ENCODE measurements at places on chromosomes 3 and 15.

DNA sequence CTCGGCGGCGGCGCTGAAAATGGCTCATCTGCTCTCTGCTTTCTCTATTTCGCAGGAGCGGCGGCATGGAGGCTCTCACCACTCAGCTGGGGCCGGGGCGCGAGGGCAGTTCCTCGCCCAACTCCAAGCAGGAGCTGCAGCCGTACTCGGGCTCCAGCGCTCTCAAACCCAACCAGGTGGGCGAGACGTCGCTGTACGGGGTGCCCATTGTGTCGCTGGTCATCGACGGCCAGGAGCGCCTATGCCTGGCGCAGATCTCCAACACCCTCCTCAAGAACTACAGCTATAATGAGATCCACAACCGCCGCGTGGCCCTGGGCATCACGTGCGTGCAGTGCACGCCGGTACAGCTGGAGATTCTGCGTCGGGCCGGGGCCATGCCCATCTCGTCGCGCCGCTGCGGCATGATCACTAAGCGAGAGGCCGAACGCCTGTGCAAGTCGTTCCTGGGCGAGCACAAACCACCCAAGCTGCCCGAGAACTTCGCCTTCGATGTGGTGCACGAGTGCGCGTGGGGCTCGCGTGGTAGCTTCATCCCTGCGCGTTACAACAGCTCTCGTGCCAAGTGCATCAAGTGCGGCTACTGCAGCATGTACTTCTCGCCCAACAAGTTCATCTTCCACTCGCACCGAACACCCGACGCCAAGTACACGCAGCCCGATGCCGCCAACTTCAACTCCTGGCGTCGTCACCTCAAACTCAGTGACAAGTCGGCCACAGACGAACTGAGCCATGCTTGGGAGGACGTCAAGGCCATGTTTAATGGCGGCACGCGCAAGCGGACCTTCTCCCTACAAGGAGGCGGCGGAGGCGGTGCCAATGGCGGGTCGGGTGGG is 790 bp downstream of the SKOR1 start:
- DNase-seq = no peak

DNA sequence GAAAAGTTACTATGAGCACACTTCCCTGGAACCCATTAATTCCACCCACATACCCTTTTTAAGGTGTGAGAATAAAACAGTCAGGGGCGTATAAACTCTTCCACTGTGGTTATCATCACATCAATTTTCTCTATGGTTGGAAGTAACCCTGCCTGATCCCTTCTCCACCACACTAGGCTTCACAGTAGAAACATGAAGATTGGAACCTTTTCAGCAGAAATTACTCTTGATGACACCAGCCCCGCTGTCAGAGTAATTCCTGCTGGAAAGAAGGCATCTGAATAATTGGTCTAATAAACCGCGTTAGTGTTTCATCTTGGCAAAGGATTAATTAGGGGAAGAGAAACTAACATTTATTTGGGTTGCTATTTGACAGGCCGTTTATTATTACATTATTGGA is 278.4 kb downstream of the MFSD1 start:
- DNase-seq = no peak

GRCh38 chr3:102177075-102177755 is 257.6 kb upstream of the ZPLD1 start:
- DNase-seq = no peak

GRCh38 chr3:52010431-52010830 is 14.7 kb upstream of the RPL29 start:
- DNase-seq = no peak

DNA sequence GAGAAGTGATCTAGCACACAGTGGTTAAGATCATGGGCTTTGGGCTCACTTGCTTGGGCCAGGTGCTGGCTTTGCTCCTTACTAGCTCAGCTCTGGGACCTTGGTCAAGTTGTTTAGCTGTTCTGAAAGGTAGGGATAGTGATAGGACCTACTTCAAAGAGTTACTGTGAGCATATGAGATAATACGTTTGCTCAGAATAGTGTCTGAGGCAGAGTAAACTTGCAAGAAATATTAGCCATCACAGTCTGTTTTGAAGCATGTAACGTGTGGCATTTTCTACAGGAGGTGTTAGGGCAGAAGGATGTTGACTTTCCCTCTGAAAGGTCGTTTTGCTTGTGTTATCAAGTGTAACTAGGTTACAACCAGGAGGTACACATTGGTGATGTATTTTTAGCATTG is 34.5 kb upstream of the NFKBIZ start:
- DNase-seq = no peak

- DNase-seq = no peak
Measured at GRCh38 chr15:61396235-61396919, 167.3 kb upstream of the RORA start.

DNA sequence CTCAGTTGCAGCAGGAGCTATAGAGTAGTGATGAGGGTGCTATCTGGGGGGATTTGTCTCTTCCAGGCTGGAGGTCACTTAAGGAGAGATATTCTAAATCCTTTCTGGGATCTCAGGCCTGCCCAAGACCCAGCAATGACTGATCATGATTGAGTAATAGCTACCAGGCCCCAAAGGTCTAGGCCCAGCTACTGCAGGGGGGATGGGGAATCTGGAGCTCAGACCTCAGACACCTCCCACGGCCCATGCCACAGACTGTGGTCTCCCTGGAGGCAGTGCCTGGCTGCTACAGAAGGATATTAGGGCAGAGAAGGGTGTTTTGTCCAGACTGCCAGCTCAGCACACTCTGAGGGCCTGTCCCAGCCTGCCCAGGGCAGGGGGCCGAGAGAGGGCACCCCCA is 6.9 kb downstream of the SLC38A3 start:
- DNase-seq = no peak

- DNase-seq = no peak
Measured at GRCh38 chr3:141465221-141465620, 21.6 kb upstream of the RASA2 start.

DNA sequence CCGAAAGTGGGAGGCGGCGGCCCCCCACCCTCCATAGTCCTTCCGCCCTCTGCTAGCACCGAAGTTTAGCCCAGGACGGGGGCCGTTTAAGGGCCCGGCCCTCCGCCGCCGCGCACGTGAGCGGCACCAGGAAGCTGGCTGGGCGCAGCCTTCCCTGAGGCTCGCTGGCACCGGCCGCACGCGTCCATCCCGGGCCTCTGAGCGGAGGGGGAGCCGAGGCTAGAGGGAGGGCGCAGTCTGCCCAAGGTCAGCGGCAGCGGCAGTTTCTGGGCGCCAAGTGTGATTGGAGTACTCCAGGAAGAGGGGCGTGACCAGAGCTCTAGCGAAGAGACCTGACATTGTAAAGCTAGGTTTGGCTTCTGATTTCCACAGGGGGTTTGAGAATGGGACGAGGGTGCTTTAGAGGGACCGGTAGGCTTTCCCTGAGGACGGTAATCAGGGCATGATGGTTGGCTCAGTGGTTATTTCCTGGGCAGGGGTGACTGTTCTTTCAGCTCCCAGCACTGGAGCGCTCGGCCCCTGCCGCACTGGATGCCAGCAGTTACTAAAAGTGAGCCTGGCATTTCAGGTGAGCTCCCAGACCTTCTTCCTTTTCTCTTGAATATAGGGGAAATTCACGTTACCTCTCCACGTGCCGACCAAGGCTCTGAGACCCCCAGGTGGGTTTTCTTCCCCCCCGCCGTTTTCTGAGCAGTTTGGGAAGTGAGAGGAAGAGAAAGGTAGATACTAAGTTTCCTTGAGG is 853 bp downstream of the TEX264 start:
- peak; percentile 51 for DNase-seq

DNA sequence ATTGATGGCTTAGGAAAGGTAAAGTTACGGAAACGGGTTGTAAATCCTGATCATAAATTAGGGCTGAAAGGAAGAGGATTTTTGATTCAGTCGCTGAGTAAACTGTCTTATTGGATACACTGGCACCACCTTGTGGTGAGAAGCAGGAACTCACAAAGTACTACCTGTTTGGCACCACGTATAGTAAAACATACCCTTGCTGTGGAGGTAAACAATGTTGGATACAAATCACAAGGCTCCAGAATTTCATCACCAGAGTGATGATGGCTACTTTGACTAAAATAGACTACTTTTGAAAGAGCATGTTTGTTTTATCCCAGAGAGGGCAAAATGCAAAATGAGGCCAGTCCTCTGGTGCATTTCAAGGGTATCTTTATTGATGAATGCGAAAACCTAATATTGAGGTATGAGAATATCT is 216.9 kb downstream of the IGSF11 start:
- DNase-seq = no peak

DNA sequence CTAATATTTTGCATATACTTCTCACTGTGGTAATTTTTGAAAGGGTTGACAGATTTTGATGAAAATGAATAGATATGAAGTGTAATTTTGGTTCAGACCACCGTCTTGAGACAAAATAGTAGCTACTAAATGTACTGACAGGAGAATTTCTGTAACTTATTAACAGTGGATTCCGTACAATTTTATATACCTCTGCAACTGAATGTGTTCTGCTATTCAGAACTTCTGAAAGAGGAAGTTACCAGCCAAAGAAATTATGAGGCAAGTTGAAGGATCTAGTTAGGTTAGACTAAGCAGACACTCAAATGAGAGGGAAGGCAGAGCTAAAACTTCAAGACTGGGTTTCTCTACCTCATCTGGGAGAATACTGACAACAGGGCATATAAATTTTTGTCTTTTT is 29.4 kb downstream of the GAP43 start:
- DNase-seq = no peak

DNA sequence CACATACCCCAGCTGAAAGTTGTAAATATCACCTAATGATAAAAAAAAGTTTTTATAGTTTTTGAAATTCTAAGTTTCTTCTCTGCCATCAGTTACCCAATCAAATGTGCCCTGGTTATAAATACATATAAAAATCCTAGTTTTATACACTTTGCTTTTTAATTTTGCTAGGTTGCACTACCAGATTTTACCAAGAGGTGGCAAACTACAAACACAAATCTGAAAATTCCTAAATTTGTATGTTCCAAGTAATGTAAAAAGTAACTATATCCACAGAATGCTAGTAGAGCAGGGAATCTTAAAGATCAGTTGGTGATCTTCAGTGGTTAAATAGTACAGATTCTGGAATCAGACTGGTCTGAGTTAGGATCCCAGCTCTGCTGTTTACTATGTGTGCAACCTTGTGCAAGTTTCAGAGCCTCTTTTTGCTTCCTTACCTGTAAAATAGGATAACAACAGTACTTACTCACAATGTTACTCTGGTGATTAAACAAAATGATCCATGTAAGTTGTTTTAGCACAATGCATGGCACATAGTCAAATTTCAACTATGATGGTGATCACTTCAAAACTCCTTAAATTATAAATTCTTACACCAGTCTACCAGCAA is 11.0 kb downstream of the TRPM7 start:
- peak; percentile 38 for DNase-seq

DNA sequence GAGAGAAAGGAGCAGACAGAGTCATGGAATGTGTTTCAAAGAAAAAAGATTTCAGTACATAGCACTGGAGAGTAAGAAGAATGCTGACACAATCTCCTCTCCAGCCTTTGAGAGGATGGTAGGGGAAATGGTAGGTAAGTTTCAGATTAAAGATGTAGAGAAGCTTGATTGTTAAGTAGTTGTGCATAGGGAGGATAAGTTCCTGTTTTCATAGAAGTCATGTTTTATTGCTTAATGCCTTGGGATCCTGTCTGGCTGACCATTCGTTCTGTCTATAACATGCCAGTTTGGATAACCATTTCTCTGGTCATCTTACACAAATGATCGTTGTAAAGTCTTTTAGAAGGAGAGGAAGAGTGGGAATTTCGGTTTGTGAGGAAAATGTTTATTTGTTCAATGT is 95.7 kb upstream of the IGSF10 start:
- no peak for DNase-seq

DNA sequence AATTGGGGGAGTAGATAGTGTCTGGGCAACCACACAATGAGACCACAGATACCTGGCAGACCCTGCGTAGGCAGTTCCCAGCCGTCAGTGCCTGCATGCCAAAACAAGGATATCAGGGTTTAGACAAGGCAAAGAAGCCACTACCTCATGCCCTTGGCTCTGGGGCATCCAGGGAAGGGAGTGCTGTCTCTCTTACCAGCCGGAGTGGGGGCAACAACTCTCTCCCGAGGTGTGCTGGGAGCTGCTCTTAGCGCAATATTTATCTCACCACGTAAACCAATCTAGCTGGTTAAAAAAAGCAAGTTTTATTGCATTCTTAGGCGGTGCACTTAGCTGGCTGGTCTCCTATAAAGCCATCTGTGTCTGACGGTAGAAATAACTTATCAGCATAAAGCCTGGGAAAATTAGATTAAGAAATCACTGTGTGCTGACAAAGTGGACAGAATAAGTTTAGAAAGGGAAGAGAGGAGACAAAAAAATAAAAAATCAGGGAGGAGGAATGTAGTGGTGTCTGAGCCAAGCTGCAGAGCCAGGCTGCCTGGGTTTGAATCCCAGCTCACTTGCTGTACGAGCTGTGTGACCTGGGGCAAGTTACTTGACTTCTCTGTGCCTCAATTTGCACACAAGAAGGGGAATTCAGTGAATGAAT is 273.2 kb downstream of the PDZRN3 start:
- no peak for DNase-seq

DNA sequence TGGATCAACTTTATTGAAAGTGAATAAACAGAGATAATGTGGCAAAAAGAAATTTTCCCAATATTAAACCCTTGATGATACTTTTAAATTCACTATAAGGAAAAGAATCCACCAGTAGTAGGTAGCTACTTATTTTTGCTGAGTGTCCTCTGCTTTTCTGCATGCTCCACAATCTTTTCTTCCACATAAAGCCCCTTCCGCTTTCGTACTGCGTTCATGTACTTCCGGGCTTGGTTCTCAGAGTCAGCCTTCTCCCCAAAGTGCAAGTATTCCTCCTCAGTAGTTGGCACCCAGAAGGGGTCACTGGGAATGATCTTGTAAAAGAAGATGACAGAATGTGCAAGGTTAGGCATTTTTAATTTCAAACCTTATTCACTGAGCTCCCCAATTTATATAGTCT is 84.4 kb upstream of the MEX3B start:
- DNase-seq = no peak

DNA sequence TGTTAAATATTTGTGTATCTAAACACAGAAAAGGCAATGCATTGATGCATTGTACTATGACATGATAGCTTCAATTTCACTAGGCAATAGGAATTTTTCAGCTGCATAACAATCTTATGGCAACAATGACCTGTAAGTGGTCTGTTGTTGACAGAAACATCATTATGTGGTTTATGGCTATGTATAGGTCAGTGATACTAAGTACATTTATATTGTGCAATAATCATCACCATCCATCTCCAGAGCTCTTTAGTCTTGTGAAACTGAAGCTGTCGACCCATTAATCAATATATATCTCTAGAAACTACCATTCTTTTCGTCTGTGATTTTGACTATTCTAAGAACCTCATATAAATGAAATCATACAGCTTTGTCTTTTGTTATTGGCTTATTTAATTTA is 200.1 kb upstream of the ZNF717 start:
- DNase-seq = no peak

DNA sequence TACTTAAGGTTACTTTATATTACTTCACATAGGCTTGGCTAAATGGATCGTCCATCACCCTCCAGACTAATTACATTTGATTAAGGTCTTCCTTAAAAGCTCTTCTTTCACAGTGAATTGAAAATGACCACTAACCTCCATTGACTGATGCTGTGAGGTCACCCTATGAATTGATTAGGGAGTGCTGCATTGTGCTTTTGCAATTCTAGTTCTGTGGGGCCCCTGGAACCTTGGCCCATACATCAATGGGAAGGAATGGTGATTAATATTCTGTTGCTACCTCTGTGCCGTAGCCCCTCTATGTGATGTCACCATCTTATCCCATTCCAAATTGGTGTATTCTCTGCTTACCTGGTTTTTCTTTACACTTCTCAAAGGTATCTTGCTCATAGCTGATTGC is 682.2 kb downstream of the SQOR start:
- DNase-seq = no peak

- no peak for DNase-seq
Measured at GRCh38 chr3:66609660-66610561, 109.1 kb upstream of the LRIG1 start.

Data from hindlimb muscle (tissue), 1 donor.